GM23338 (cell line): ENCODE measurements at places on chromosomes 3 and 15. TPM values are rescaled to one million over a fixed set of nuclear protein-coding genes. Genes with fewer than 3 reads are reported as not detected.
A peak's percentile ranks its signal among the peaks of the same experiment; 100 is the strongest.

Gene CPN2
- 0.14 TPM in 1 of 2 replicates, not detected in the other for total RNA-seq

DNA sequence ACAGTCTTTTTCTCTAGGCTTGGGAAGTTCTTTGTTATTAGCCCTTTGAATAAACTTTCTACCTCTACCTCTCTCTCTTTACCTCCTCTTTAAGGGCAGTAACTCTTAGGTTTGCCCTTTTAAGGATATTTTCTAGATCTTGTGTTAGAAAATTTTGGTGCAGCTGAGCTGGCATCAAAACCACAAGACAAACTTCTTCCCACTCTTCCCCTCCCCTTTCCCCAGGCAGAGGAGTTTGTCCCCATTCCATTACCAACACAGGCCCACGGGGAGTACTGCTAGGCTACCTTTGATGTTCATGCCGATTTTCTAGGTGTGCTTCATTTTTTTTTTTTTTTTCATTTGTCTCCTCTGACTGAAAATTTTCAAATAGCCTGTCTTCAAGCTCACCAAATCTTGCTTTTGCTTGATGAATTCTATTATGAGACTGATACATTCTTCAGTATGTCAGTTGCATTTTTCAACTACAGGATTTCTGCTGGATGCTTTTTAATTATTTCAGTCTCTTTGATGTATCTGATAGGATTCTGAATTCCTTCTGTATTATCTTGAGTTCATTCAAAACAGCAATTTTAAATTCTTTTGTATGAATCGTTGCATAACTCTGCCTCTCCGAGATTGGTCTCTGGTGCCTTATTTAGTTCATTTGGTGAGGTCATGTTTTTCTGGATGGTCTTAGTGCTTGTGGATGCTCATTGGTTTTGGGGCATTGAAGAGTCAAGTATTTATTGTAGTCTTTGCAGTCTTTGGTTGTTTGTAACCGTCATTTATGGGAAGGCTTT, 112.0 kb downstream of the UBE2E2 start:
- H3K27ac ChIP-seq, result no peak overlapping the region
- no peaks in the 10 kb centered on the region for H3K27me3 ChIP-seq
- H3K4me3 ChIP-seq, result no peak overlapping the region
- no peak for DNase-seq
- H3K4me1 ChIP-seq, result no peaks in the 10 kb centered on the region

DNA sequence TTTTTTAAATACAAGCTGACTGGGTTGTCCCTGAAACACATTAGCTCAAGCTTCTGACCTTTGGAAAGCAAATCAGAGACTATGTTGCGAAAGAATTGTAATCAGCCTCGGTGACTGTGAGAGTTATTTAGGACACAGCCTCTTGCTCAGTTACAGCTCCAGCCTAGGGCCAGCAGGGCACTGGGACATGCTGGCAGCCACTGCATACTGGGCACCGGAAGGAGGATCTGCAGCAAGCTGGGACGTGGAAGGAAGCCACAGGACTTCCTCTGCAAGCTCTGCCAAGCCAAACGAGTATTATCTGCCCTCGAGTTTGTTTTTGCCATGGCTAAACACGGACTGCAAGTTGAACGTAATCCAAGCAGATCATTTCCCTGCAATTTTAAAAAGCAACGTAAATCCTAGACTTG, 24.4 kb upstream of the COPG1 start:
- H3K4me1 ChIP-seq, result no peaks in the 10 kb centered on the region
- no peak overlapping the region for H3K4me3 ChIP-seq
- H3K36me3 ChIP-seq, result no peaks in the 10 kb centered on the region
- no peak overlapping the region for H3K27ac ChIP-seq

Gene TMEM158
- total RNA-seq, result 16.9 and 19.6 TPM in 2 replicates

Gene FBXO40
- total RNA-seq, result 0.03 and 0.23 TPM in 2 replicates

DNA sequence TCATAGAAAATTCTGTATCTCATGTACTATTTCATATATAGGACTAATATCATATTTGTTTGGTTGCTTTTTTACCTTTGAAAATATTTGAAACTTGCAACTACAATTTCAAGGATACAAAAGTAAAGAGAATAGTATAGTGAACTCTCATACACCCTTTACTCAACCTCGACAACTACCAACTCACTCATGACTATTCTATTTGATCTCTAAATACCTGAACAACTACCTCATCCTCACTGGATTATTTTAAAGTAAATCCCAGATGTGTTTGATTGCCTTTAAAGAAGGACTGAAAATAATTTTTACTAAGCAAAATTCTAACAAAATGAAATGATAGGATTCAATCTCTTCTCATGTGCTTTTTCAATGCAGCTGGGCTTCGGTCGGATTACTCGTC, 12.1 kb downstream of the TMPRSS7 start:
- no peak for DNase-seq
- H3K27me3 ChIP-seq, result no peaks in the 10 kb centered on the region
- no peak overlapping the region for H3K4me3 ChIP-seq
- no peak overlapping the region for H3K27ac ChIP-seq
- no peaks in the 10 kb centered on the region for H3K36me3 ChIP-seq

Gene TEX264
- total RNA-seq, result 10.5 and 13.3 TPM in 2 replicates

Gene TMEM212
- total RNA-seq, result not detected in 2 replicates

GRCh38 chr3:196942915-196943277, 568 bp upstream of the NCBP2 start:
- H3K36me3 ChIP-seq, result peaks cover 16% of the 10 kb centered on the region
- peaks cover 11% of the 10 kb centered on the region; the same call in 1 of the 2 replicates for H3K4me1 ChIP-seq
- H3K4me3 ChIP-seq, result peak overlapping the region; percentile 99
- peak; percentile 26 for DNase-seq
- H3K27ac ChIP-seq, result no peak overlapping the region

Gene RNF7
- 156 and 173 TPM in 2 replicates for total RNA-seq
